ENCODE measurements at places on chromosomes 1 and 21.
A peak's percentile ranks its signal among the peaks of the same experiment; 100 is the strongest.

DNA sequence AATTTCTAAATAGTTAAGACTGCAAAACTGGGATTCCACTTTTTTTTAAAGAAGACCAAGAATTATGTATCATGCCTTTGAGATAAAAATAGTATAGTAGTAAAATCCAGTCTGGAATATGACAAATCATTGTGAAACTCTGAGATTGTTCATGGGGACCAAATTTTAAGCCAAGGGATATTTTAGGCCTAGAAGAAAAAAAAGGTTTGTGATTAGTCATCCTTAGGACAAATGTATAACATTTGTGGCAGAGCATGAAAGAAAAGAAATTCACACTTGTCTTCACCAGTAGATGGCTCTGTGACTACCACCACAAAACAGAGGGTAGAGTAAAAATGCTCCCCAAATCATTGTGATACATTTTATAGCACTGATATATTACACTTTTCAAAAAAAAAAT, 226.1 kb downstream of the KCTD3 start:
- no peaks in the 10 kb centered on the region for H3K4me1 ChIP-seq
- H3K27me3 ChIP-seq = no peaks in the 10 kb centered on the region
- H3K4me3 ChIP-seq = no peak overlapping the region
- H3K27ac ChIP-seq = no peak overlapping the region
- H3K36me3 ChIP-seq = no peaks in the 10 kb centered on the region
- no peak for DNase-seq

DNA sequence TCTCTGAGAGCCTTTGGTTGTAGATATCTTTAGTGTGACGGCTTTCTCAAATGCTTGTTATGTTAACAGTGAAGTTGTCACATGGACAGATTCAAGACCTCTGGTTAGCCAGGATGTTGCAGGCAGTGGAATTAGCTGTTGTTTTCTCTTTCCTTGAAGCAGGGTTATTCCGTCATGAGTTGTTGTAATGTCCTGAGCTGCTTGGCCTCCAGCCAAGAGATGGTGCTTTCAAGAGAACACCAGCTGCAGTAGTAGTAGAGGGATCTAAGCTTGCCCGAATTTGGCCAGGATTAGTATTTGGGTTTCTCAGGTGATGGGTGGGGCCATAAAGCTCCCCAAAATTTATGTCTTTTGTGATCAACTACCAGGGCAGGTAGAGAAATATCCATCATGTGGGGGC, 13.4 kb downstream of the KCNE1 start:
- H3K4me1 ChIP-seq = no peaks in the 10 kb centered on the region
- no peaks in the 10 kb centered on the region for H3K36me3 ChIP-seq
- H3K27me3 ChIP-seq = no peaks in the 10 kb centered on the region
- H3K27ac ChIP-seq = no peak overlapping the region
- H3K4me3 ChIP-seq = no peak overlapping the region

GRCh38 chr1:16021681-16022080, at the start of gene CLCNKA:
TSS of gene CLCNKA (plus strand) at chr1:16022036. CDS start at chr1:16022620, 584 bp downstream.
- no peaks in the 10 kb centered on the region for H3K4me1 ChIP-seq
- H3K4me3 ChIP-seq = no peak within 1 kb of the TSS
- DNase-seq = no peak
- H3K36me3 ChIP-seq = no peaks in the 10 kb centered on the region

- no peak overlapping the region for H3K4me3 ChIP-seq
- H3K27me3 ChIP-seq = no peaks in the 10 kb centered on the region
- no peaks in the 10 kb centered on the region for H3K36me3 ChIP-seq
- peak; percentile 62 for DNase-seq
- H3K4me1 ChIP-seq = no peaks in the 10 kb centered on the region
Observed at GRCh38 chr1:160681066-160681890, 30.3 kb downstream of the CD48 start.

DNA sequence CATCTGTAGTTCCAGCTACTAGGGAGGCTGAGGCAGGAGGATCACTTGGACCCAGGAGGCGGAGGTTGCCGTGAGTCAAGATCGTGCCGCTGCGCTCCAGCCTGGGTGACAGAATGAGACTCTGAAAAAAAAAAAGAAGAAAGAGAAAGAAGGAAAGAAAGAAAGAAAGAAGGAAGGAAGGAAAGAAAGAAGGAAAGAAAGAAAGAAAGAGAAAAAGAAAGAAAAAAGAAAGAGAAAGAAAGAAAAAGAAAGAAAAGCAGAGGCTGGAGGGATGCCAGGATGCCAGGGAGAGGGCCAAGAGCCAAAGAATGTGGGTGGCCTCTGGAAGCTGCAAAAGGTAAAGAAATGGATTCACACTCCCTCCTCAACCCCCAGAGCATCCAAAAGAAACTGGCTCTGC, 8.2 kb upstream of the KCNE2 start:
- no peak for DNase-seq
- no peak overlapping the region for H3K27ac ChIP-seq
- H3K36me3 ChIP-seq = no peaks in the 10 kb centered on the region

- no peaks in the 10 kb centered on the region for H3K27me3 ChIP-seq
- no peak for DNase-seq
- H3K36me3 ChIP-seq = no peaks in the 10 kb centered on the region
- H3K4me3 ChIP-seq = no peak overlapping the region
- no peak overlapping the region for H3K27ac ChIP-seq
Observed at GRCh38 chr1:244076740-244077139, 25.7 kb downstream of the ZBTB18 start.

DNA sequence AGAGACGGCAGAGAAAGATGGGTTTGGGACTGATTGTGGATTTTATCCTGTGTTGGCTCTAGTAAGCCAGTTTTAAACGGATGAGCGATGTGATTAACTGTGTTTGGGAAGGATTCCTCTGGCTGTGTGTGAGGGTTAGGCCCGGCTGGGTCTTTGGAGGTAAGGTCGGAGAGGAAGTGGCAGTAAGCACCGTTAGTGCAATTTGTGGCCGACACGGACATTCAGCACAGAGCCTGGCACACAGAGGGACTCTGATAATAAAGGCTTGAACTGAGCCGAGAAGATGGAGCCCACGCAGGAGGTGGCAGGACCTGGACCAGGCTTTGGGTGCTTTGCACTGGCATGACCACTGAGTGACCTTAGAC, 1.3 kb downstream of the MTFR1L start:
- peak overlapping the region; percentile 66 for H3K4me3 ChIP-seq
- H3K27ac ChIP-seq = peak overlapping the region; percentile 66
- no peaks in the 10 kb centered on the region for H3K36me3 ChIP-seq
- no peak for DNase-seq

- no peaks in the 10 kb centered on the region for H3K27me3 ChIP-seq
- H3K36me3 ChIP-seq = no peaks in the 10 kb centered on the region
- H3K27ac ChIP-seq = no peak overlapping the region
- no peaks in the 10 kb centered on the region for H3K4me1 ChIP-seq
- no peak overlapping the region for H3K4me3 ChIP-seq
Observed at GRCh38 chr1:224745924-224746323, 129.8 kb downstream of the CNIH3 start.

DNA sequence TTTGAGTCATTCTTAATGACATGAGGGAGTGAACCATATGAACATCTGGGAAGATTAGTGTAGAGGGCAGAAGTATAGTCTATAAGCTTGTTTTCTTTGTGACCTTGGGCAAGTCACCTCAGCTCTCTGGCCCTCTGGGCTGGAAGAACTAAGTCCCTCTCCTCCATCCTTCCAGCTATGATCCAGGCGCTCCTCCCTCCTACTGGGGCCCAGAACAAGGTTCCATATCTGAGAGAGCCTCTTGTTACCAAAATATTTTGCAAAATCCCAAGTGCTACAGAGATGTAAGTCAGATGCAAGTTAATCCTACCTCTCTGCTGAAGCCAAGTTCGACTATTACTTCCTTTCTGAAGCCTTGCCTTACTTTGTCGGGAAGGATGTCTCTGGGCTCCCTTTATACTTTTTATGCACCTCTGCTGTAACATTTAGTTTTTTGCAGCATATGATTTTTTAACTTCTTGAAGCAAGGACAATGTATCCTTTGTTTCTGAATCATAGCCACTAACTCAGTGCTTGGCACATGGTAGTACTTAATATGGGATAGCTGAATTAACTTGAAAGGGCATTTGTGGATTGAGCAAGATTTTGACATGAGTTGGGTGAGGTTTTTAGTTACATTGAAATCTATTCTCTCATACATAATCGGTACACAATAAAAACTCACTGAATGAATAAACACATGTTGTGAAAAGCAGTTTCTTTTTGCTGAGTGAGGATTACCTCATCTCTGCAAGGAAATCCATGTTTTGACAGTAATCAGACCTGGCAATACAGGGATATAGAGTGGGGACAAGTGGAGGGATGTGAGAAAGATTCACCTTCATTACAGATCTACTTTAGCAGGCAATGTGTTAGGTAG, 54.7 kb upstream of the BEND5 start:
- H3K27me3 ChIP-seq = no peaks in the 10 kb centered on the region
- H3K4me3 ChIP-seq = no peak overlapping the region
- no peak for DNase-seq
- H3K27ac ChIP-seq = no peak overlapping the region
- H3K4me1 ChIP-seq = peaks cover 3% of the 10 kb centered on the region
- no peaks in the 10 kb centered on the region for H3K36me3 ChIP-seq

DNA sequence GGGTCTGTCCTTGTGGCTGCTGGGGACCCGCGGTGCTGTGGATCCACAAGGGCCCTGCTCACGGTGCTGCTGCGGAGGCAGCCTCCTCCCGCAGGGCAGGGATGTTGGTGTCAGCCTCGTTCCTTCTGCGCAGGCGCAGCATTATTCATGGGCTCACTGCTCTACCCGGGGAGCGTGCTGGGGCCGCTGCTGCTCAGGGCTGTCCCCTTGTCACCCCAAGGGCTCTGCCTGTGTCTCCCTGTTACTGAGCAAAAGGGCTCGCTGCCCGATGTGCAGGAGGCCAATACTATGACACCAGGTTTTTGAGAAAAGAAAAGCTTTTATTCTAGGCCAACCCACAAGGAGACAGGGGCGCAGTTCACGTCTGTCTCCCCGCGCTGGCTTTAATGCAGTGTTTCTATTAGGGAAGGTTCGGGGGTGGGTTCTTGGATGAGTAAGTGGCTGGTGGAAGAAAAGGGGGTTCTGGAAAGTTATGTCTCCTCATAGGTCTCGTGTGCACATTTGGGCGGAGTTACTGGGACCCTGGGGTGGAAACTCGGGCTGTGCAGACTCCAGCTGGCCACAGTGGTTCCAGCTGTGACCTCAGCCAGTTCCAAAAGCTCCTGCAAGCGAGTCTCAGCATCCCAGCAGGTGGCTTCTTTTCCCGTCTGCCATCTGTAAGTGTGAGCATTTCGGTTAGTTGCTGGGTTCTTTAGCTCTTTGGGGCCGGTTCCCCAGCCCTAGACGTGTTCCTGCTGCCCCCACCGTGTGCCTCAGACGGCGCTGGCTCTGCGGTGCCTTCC, 40.8 kb upstream of the LRRC3 start:
- H3K27ac ChIP-seq = peak overlapping the region; percentile 70
- peak; percentile 21 for DNase-seq
- no peaks in the 10 kb centered on the region for H3K4me1 ChIP-seq
- no peaks in the 10 kb centered on the region for H3K27me3 ChIP-seq

DNA sequence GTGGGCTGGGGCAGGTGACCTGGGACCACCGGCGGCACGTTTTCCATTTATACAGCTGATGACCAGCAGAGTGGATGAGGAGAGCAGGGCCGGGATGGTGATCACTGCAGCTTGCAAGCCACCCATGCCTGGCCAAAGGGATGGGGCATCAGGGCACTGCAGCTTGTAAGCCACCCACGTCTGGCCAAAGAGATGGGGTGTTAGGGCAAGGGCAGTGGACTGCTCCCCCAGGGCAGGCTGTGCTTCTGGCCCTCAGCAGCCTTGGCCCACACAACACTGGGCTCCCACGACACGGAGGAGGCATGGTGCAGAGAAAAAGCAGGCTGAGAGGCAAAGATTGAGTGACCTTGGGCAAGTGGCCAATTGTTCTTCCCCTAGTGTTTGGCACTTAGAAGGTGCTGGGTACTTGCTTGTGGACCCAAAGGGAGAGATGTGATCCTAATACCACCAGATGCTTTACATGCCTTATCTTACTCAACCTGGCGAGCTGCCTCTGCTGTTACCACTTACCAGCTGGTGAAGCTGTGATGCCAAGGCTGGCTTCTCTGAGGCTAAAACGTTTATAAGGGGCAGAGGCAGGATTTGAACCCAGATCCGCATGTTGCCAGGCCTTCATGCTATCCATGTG, 48.3 kb downstream of the TRIM62 start:
- no peaks in the 10 kb centered on the region for H3K4me1 ChIP-seq
- no peak for DNase-seq
- H3K27ac ChIP-seq = no peak overlapping the region
- H3K36me3 ChIP-seq = no peaks in the 10 kb centered on the region
- no peaks in the 10 kb centered on the region for H3K27me3 ChIP-seq

DNA sequence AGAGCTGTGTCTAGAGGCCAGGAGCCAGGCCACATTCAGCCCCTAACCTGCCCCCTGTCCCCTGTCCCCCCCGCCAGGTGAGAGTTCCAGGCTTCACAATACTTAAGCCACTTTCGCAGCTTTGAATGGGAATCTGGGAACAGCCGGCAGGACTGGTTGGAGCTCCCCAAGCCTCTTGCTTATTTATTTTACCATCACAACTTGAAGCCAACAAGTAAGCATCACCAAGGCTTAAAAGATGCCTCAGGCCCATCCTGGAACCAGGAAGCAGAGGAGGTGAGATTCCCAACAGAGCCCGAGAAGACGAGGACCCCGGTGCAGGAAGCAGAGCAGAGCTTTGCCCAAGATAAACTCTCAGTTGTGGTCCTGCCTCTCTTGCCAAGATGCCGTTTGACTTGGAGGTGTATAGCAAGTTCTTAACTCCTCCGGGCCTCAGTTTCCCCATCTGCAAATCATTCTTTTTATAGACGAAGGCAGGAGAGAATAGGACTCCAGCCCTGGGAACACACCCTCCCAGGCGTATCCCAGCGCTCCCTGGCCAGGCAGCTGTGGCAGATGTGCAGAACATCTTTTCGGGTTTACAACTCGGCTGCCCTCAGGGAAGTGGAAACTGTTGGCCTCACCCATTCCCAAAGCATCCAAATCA, 66.8 kb upstream of the SLC25A33 start:
- H3K4me3 ChIP-seq = no peak overlapping the region
- H3K27ac ChIP-seq = no peak overlapping the region
- no peak for DNase-seq
- no peaks in the 10 kb centered on the region for H3K36me3 ChIP-seq

GRCh38 chr1:90708826-90709225, 8.3 kb downstream of the BARHL2 start:
- no peaks in the 10 kb centered on the region for H3K4me1 ChIP-seq
- H3K36me3 ChIP-seq = no peaks in the 10 kb centered on the region
- H3K4me3 ChIP-seq = no peak overlapping the region
- no peak overlapping the region for H3K27ac ChIP-seq
- no peaks in the 10 kb centered on the region for H3K27me3 ChIP-seq

Data from Caco-2 (cell line).